ENCODE measurements at places on chromosomes 1 and 21. TPM values are rescaled to one million over a fixed set of nuclear protein-coding genes. Genes with fewer than 3 reads are reported as not detected.

DNA sequence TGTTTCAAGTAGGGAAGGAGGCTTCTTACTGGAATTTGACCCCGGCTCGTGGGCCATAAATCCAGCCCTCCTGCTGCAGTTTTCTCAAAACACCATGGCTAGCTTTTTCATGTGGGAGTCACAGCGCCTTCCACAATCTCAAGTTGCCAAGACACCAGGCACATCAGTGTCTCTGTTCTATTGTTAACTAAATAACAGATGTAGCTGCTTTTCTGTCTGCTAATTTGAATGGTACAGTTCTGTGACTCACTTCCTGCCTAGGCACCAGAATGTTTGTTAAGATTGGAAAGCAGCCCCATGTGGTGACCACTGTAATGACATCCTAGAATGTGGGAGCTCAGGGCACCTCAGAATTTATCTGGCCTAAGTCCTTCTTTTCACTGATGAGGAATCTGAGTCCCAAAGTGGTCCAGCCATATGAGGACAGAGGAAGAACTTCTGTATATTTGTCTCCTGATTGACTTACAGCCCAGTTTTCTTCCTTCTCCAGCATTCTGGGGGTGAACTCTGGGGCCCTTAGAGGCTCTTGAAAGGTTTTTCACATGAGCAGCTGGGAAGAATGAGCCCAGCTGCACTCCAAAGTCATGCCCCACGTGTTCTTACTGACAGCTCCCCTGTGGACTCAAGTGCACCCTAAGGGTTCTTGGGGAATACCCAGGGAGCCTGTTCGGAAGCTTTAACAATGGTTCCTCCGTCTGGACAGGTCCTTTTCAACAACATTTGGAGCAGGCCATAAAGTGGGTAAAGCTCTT lies 27.5 kb downstream of the TRIM45 start:
- DNase-seq = no peak

- DNase-seq = no peak
Measured at GRCh38 chr1:227844320-227845146, 29.1 kb downstream of the PRSS38 start.

DNA sequence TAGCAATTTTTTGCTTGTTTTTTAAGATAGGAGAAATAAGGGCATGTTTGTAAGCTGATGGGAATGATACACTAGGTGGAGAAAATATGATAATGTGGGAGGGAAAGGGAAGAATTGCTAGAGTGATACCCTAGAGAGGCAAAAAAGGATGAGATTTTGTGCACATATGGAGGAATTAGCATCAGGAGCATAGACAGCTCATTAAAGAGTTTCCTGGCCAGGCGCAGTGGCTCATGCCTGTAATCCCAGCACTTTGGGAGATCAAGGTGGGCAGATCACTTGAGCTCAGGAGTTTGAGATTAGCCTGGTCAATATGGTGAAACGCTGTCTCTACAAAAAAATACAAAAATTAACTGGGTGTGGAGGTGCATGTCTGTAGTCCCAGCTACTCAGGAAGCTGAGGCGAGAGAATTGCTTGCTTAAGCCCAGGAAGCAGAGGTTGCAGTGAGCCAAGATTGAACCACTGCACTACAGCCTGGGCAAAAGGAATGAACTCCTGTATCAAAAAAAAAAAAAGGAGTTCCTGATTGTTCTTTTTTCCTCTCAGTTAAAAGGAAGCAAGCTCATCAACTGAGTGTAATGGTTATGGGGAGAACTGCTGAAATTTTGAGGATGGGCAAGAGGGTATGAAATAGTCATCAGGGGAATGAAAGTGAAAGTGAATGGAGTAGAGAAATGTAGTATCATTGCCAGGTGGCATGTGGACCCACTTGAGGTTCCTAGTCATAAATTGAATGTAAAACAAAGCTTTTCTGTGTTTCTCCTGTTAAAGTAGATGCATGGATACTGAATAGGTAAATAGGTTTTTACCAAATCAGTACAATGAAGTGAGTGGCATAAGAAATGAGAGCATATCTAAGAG lies 35.5 kb downstream of the SH3GLB1 start:
- DNase-seq = no peak

DNA sequence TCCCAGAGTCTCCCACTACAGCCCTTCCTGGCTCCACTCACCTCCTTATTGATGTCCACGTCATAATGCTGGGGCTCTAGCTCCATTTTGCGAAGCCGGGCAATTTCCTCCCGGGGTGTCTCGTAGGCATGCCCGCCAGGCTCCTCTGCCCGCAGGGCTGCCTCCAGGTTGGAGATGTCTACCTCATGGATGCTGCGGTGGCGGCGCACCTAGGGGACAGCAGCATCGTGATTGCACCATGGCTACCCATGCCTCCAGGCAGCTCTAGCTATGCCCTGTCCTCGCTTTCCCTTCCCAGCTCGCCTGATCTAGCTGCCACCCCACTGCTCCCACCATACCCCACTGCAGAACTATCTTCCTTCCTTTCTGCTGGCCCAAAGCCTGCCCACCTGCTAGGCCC lies 15.1 kb upstream of the GOLT1A start:
- DNase-seq = no peak

DNA sequence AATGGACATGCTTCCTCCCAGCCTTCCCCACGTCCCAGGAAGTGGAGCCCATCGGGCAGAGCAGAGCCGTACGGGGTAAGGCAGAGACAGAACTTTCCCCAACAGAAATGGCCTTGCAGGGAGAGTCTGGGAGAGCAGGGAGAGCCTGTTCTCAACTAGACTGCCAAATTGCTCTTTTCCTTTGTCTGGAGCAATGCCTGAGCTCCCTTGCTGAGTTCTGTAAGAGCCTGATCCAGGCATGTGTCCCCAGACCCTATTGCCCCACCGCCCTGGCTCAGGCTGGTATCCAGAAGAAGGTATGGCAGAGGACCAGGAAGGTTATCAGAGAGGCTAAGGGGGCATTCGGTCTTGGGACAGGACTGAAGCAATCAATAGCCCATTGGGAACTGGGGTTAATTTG lies 79.9 kb downstream of the TMEM53 start:
- no peak for DNase-seq

DNA sequence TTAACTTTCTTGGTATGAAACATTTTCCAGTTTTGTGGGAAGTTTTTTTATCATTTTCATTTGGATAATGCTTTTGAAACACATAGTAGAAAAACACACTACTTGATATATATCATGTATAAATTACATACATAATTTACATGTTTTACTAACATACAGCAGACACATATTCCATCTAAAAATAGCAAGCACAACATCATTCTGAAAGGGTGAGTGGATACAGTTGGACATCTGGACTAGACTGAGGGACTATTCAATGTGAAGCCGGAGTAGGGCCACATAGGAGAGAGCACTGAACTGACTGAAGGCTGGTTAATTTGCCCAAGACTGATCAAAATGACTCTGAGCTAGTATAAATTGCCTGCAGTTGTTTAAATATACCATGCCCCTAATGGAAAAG lies 11.7 kb downstream of the CDKN2C start:
- no peak for DNase-seq

DNA sequence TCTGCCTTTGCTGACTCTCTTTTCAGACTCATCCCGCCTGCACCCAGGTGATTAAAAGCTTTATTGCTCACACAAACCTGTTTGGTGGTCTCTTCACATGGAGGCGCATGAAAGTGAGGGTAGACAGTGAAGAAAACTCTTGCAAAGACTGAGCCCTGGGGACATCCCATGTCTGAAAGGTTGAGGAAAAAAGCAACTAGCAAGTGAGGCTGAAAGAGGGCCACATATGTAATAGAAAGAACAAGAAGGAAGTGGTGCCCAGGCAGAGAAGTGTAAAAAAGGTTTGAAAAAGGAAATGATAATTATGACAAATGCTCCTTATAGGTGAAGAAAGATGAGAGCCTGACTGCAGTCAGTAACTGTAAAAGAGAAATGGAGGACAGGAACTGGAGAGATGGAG lies 115.9 kb upstream of the NEK7 start:
- DNase-seq = no peak

DNA sequence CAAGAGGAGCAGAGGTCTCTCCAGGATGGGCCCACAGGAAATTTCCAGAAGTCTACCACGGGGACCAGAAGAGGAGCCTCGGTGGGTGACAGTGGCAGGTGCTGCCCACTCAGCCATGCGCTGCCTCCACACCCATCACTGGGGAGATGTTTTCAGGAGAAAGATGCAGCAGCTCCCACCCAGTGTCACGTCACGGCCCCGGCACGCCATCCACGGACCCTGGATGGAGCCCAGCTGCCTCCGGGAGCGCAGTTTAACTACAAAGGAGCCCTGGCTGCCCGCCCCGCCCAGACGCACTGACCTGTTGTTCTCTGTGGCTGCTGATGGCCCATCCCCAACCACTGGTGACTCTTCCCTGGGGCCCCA lies 6.8 kb downstream of the TSPEAR start:
- DNase-seq = no peak

CELSR2 gene
- polyA plus RNA-seq = 109 TPM

OR2L2 gene
- not detected for polyA plus RNA-seq
